ENCODE measurements at places on chromosomes 1 and 21. TPM values are rescaled to one million over a fixed set of nuclear protein-coding genes. Genes with fewer than 3 reads are reported as not detected.
A peak's percentile ranks its signal among the peaks of the same experiment; 100 is the strongest.

GRCh38 chr1:84896279-84896678, 3.3 kb upstream of the LPAR3 start:
- no peak for DNase-seq

DNA sequence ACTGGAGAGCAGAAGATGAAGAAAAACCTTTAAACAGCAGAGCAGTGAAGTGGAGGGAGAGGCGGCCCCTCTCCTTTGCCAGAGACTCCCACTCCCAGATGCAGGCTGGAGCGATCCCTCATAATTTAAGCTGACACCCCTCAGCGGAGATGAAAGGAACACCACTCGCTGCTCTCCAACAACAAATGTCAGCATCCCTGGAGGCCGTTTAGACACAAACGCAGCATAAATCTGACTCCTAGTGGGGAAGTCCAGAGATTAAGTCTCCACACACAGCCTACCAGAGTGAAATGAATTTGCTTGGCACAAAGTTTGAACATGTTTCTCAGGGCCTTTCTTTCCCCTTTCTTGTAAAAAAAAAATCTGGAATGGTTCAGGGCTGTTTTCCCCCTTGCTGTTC, 137.8 kb downstream of the LMX1A start:
- no peak for DNase-seq

- no peak for DNase-seq
These were observed 2.2 kb downstream of the GPR153 start for GRCh38 chr1:6258675-6259074.

DNA sequence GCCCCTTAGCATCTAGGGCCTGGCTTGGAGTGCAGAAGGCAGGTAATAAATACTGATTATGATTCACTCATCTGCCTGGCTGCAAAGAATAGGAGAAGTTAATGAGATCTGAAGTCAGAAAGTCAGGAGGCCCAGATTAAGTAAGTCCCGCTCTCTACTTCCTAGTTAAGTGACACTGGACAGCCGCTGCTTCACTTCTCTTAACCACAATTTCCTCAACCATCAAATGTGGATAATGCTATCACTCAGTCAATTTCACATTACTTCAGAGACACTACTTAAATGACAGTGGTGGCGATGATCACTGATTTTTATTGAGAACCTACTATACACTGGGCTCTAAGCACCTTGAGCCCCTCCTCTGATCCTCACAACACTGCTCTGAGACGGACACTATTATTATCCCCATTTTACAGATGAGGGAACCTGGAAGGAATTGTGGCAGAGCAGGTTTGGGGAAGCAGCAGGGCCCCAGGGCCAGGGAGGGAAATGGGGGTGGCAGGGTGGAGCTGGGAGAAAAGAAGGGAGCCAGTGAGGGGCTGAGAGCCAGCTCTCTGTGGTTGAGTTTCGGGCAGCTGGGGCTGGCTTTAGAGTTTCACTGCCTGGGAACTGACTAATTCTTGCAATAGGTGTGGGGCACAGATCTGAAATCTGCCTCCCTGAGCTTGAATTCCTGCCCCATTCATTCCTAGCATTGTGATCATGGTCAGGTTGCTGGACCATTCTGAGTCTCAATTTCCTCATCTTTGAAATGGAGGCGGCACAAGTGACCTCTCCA, 2.4 kb upstream of the E2F2 start:
- no peak for DNase-seq

DNA sequence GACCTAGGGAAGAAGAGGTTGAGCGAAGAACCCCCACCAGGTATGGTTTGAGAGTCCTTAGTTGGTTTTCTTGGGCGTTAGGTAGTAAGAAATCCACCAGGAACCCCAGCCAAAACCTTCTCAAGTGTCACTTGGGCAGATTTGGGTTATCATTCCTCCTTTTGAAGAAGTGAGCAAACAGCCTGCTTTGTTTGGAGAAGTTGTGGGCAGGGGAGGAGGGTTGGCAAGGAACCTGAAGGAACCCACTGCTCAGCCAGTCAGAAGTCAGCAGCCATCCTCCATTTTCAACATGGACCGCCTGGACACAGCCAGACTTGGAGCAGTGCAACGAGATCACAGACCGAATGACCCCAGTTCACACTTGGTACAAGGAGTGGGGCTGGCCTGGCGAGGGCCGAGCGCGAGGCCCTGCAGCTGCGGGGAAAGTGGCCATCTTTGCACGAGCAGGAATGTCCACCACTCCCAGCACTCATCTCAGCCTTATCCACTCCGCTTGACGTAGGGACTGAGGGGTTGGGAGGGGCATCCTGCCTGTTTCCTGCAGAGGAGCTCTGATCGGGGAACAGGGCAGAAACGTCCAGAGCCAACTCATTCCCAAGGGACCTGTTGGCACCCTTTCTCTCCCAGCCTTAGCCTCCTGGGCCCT, 7.2 kb downstream of the ADPRS start:
- no peak for DNase-seq

DNA sequence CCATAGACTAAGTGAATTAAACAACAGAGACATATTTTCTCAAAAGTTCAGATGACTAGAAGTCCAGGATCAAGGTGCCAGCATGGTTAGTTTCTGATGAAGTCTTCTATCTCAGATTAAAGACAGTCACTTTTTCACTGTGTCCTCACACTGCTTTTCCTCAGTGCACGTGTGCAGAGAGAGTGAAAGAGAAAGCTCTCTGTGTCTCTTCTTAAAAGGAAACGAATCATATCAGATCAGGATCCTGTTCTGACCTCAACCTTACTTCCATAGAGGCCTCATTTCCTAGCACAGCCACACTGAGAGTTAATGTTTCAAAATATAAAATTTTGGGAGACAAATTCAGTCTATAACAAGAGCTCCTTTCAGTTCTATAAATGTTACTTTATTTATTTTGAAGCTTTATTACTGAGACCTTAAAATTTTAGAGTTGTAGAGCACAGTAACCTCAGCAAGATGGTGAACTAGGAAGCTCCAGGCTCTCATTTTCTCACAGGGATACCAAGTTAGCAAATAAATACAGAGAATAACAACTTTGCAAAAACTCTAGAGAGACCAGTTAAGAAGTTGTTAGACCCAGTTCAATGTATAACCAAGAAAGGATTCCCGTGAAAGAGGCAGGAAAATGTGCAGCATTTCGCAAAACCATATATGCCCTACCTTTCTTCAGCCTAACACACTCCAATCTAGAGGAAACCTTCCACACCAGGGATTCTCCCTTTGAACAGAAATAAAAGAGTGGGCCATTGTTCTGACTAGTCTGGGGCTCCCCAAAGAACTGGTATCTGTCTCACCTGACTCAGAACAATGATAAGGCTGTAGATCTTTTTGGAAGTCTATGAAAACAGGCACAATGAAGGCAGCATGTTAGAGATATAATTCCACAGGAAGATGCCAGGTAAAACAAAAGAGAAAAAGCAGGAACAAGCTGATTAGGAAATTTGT, 372.2 kb downstream of the MRPL39 start:
- DNase-seq, result no peak

DNA sequence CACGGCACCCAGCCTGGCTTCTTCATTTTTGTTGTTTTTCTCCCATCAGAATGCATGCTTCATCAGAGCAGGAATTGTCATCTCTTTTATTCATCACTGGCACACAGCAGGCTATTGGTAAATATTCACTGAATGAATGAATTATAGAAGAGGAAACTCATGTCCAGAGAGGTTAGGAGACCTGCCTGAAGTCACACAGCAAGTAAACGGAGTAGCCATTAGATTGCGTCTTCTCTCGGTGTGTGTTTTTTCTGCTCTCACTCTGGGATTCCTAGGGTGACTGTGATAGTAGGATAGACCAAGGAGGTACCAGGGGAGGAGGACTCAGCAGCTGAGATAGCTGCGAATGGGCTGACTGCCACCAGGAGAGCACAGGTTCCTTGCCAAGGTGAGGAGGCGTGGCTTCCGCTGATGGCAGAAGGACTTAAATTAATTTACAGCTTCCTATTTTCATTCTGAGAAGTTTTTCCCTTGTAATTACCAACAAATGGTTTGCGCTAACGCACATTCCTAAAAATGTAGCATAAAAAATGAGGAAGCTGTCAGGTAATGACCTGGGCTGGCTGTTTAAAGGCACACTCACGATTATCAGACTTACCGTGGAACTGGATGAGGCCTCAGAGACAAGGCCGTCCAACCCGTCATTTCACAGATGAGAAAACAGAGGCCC, 4.5 kb upstream of the NCMAP start:
- DNase-seq, result no peak

- no peak for DNase-seq
These were observed 350.2 kb downstream of the PLPP3 start for GRCh38 chr1:56229186-56229585.

GRCh38 chr1:48677306-48678287, 99.1 kb downstream of the BEND5 start:
- DNase-seq, result no peak

GRCh38 chr1:182677397-182678098, 6.8 kb downstream of the RGS8 start:
- no peak for DNase-seq

GRCh38 chr1:152013664-152014237, 20.1 kb upstream of the S100A10 start:
- no peak for DNase-seq

GRCh38 chr21:34865400-34866241, 183.5 kb downstream of the RUNX1 start:
- no peak for DNase-seq

DNA sequence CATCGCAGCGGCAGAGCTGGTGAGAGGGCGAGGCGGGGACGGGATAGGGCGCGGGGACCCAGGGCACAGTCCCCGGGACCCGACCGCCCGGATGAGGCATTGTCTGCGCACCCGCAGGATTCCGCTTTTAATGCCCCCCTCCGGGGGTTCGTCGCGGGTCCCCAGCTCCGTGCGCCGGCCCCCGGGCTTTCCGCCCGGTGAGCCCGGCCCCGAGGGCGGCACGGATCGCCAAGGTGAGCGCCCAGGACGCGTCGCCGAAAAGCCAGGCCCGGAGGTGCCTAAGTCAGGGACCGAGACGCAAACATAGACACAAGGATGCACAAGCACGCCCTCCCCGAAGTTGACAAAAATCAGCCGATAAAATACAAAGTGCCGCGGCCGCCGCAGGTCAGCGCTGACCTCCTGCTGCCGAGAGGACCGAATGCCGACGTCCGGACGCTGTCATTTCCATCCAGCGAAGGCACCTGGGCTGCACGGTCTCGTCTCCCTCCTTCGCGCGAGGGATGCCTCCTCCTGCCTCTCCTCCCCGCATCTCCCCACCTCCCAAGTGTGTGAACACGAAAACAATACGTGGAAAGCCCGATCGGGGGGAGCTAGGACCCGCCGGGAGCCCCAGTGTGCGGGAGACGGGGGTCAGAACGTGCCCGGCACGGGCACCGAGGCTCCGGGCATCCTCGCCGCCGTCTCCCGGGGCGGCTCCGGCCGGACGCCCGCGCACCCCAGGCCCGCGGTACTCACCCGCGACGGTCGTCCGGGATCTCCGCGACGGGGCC, 101.1 kb upstream of the SOD1 start:
- DNase-seq, result no peak

GRCh38 chr1:16125088-16125470, 30.8 kb downstream of the EPHA2 start:
- no peak for DNase-seq

DNA sequence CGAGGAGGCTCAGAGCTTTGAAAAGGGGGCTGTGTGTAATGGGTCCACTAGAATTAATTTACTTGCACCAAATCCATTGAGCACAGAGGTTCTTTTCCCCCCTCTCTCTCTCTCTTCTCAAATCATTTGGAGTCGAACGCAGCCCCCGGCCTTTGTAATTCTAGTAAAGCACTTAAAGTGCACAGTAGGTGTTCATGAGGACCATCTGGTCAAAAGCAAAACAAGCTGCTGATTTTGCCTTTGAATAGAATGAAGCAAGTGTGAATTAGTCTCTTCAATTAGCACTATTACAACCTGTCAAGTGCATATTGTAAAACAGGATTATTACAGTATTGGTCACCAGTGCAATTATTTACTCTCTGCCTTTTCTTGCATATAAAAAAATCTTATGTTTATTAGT, 259.9 kb downstream of the FAF1 start:
- DNase-seq, result no peak

DNA sequence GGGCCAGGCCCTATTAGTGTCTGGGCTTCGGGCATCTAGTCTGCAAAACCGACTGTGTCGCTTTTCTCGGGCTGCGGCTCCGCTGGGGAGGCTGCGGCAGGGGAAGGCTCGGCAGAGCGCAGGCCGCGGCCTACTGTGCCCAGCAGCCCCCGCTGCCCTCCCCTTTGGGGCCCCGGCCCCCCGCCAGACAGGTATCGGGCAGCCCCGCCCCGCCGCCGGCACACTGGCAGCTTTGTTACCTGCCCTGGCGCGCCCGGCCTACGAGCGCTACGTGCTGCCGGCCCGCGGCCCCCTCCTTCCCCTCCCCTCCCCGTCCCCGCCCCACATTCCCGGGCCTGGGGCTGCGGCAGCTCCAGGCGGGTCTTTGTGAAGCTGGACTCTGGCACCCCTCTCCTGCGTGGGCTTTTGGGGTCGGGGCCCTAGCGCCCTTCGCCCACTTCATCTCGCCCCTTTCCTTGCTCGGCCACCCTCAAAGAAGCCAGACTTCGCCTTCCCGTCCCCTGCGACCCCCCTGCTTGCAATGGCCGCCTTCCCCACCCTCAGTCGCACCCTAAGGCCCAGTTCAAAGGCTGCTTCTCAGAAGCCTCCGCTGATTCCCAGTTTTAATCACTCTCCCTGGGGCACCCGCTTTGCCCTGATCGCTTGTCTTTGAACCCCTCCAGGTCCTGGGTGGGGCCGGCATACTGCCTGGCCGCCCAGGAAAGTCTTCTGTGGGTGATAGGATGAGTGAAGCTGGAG, 48.9 kb upstream of the SLC2A1 start:
- no peak for DNase-seq

DNA sequence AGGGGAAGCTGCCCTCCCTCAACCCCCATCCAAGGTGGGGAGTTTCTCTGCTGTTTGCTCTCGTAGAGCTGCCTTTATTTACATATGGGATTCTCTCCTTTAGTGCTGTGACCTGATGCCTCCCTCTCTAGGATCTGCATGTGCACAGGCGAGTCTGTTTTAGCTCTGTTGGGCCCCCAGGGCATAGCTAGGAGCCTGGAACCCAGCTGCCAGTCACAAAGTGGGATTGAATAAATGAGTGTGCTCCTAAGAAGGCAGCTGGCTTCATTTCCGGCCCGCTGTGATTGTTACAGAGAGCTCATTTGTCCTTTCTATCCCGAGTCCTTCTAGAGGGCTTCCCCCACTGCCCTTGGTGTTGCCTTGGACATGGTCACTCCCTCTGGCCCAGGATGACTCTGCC, 176.6 kb downstream of the GRIK3 start:
- DNase-seq, result no peak

- peak; percentile 51 for DNase-seq
These were observed at the start of gene PRKACB for GRCh38 chr1:84143796-84144565. Gene PRKACB (plus strand): TSS chr1:84144271. CDS start chr1:84144362, 91 bp downstream.

The OR2T33 gene
- total RNA-seq, result not detected

The SMYD2 gene
- total RNA-seq, result 31.0 TPM

The PLA2G2D gene
- not detected for total RNA-seq

The LGR6 gene
- 0.08 TPM for total RNA-seq

The RGS13 gene
- not detected for total RNA-seq

The RAB7B gene
- 0.05 TPM for total RNA-seq
